Heart left ventricle (tissue), 16 donors: ENCODE measurements at places on chromosomes 6 and 20. TPM values are rescaled to one million over a fixed set of nuclear protein-coding genes. Genes with fewer than 3 reads are reported as not detected.

- DNase-seq: no peak
Measured at GRCh38 chr6:53703047-53703446, 37.5 kb upstream of the KLHL31 start.

Gene VSTM2L
- polyA plus RNA-seq: 28.1 TPM

DNA sequence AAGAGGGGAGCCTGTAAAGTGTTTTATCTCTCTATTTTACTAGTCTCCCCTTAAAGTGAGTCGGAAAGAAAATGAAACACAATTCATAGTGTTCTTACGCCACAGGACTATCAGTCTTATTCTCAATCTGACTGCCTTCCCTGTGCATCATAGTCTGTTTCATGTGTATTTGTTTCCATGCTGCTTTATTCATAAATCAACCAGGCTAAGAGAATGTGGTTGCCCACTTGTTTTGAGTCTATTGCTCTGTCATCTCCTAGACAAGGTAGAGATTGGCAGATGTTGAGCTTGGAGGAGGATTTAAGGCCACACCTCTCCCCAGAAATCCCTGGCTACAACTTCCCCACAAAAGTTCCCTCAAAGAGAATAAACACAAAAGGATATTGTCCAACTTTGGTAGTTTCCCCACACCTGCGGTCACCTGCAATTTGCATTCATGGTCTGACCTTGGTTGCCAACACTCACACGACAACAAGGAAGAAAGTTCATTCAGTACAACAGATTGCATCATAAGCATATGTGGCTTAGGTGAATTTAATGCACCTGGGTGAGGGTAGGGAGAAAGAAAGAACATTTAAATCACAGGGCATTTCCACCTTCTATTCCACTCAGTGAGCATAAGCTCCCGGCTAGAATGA lies 167.1 kb upstream of the FBXL4 start:
- no peak for DNase-seq

- DNase-seq: no peak
Measured at GRCh38 chr20:2080532-2081224, 20.9 kb upstream of the STK35 start.

- no peak for DNase-seq
Measured at GRCh38 chr20:9573335-9574151, 59.2 kb downstream of the LAMP5 start.

GRCh38 chr6:161924516-161925116 lies 650.8 kb upstream of the AGPAT4 start:
- DNase-seq: no peak

DNA sequence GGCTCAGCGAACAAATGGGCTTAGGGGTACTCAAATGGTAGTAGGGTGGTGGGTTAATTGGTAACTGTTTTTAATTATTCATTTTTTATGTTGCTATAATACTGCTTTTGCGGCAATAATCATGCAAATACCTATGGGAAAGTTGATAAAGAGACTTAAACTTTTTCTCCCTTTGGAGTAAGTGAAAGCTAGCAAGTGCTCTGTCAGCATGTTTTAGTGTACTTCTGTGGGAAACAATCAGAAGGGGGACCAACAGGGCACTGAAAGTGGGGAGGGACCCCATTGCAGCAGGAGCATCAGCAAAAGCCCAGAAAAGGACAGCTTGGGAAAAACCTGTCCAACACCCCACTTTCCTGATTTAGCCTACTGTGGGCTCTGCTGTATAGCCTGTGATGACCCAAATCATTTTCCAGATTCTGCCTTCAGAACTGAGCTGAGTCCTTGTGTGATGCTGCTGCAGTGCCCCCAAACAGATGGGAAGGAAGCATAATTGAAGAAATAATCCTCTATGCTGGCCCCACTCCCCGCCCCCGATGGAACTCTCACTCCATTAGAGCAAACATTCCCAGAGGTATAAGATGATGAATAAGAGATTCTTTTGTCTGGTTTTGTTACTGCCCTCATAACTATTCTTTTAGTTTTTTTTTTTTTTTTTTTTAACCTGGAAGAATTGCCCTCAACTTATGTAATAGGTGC lies 322.8 kb downstream of the CD83 start:
- DNase-seq: no peak

- no peak for DNase-seq
Measured at GRCh38 chr20:55744896-55745295, 260.4 kb downstream of the CBLN4 start.

Gene DLK2
- 3.2 TPM for polyA plus RNA-seq

DNA sequence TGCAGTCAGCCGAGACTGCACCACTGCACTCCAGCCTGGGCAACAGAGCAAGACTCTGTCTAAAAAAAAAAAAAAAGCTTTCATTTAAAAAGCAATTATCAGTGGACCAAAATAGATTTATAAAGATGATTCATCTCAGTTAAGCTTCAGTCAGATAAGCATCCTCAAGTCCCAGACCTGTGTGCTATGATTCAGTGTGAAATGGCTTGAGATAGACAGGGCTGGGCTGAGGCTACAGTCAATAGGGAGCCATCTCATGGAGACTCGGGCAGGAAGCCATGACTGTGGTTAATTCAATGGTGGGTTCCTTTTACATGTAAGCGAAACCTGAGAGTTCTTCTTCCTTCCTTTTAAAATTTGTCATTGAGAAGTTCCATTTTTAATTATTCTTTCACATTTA lies 276.0 kb downstream of the TFAP2A start:
- no peak for DNase-seq

DNA sequence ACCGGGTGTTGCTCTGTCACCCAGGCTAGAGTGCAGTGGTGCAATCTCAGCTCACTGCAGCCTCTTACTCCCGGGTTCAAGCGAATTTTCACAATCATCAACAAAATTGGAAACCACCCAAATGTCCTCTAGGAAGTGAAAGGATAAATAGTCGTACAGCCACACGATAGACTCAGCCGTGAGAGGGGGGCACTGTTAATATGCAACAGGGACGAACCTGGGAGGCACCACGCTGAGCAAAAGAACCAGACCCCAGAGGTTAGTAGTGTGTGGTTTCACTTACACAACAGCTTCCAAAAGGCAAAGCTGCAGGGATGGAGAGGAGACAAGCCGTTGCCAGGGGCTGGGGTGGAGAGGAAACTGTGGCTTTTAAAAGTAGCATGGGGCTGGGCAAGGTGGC lies 30.1 kb upstream of the NTSR1 start:
- no peak for DNase-seq

- DNase-seq: no peak
Measured at GRCh38 chr20:2408111-2408510, 27.4 kb downstream of the TGM6 start.

Gene SIRPD
- not detected for polyA plus RNA-seq

GRCh38 chr6:81767163-81767891 lies 14.8 kb upstream of the TENT5A start:
- DNase-seq: no peak

DNA sequence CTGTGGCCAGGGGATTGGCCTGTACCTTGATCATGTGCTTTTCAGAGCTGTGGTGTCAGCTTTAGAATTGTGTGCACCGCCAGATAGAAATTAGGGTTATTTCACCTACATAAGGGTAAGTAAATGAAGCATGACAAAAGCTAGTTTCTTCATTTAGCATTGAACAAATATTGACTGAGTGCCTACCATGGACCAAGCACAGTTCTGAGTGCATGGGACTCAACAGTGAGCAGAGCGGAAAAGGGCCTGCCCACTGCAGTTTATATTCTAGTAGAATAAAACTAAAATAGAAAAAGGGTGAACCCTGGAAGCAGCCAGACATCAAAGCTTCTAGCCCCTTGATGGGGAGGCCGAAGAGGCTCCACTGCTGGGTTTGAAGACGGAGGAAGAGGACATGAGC lies 25.6 kb downstream of the ECT2L start:
- no peak for DNase-seq

DNA sequence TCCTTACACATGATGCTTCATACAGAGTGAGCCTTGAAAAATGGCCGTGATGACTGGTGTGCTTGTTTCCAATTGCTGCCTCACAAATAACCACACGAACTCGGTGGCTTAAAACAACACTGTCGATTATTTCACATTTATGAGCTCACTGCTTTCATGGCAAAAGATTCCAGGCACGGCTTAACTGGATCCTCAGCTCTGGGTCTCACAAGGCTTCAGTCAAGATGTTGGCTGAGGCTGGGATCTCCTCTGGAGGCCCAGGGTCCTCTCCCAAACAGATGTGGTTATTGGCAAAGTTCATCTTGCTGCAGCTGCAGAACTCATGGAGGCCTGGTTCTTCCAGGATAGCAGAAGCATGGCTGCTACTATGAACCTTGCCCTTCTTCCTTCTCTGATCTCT lies 144.6 kb downstream of the TFAP2C start:
- DNase-seq: no peak

DNA sequence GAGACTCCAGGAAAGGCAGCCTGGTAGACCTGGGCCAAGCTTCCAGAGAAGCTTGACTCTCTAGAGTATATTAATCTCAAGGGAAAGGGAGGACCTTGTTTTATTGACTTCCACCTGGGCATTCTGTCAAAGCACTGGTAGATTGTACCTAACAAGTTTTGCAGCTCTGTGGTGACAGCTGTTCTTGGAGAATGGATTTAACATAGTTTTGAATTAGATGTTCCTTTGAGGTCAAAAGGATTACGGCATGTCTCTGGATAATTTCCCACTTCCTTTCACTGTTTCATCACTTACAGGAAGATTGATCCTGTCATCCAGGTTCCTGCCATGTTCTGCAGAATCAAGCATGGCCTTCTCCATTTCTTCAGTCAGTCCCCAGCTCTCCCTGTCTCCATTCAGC lies 246.0 kb downstream of the PHACTR1 start:
- peak; percentile 28 for DNase-seq

DNA sequence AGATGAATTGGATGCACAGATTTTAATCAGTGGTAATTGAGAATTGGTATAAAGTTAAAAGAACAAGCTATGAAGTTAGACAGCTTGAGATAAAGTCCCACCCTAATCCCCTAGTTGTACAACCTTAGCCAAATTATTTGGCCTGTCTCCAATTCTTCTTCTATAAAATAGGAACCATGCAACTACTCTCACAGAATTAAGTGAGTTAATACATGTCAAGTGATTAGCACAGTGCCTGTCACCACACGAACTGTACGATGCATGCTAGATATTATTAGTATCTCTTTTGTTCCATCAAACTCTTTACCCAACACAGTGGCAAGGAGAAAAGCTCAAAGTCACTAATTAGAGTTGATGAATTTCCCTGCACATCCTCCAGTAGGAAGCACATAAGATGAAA lies 44.7 kb downstream of the MBOAT1 start:
- DNase-seq: no peak
